ENCODE measurements at places on chromosomes 6 and 20. TPM values are rescaled to one million over a fixed set of nuclear protein-coding genes. Genes with fewer than 3 reads are reported as not detected.

Gene MUC22
- 0.03 TPM for total RNA-seq

Gene FILIP1
- 0.25 TPM for total RNA-seq

Gene C2
- 0.46 TPM for total RNA-seq

Gene NR2E1
- total RNA-seq, result not detected

Gene PRDM13
- total RNA-seq, result 0.83 TPM

Gene RREB1
- total RNA-seq, result 10.8 TPM

Gene RAET1G
- 9.7 TPM for total RNA-seq

Gene C6orf141
- 10.1 TPM for total RNA-seq

Gene KIF25
- 0.03 TPM for total RNA-seq

Gene MATN4
- 0.16 TPM for total RNA-seq

Gene PRL
- total RNA-seq, result not detected

Data from A549 treated with Hydrocortisone at 1 μM for 4 hours (cell line).